Large intestine (tissue), 12 donors: ENCODE measurements at places on chromosomes 13 and 19. TPM values are rescaled to one million over a fixed set of nuclear protein-coding genes. Genes with fewer than 3 reads are reported as not detected.

DNA sequence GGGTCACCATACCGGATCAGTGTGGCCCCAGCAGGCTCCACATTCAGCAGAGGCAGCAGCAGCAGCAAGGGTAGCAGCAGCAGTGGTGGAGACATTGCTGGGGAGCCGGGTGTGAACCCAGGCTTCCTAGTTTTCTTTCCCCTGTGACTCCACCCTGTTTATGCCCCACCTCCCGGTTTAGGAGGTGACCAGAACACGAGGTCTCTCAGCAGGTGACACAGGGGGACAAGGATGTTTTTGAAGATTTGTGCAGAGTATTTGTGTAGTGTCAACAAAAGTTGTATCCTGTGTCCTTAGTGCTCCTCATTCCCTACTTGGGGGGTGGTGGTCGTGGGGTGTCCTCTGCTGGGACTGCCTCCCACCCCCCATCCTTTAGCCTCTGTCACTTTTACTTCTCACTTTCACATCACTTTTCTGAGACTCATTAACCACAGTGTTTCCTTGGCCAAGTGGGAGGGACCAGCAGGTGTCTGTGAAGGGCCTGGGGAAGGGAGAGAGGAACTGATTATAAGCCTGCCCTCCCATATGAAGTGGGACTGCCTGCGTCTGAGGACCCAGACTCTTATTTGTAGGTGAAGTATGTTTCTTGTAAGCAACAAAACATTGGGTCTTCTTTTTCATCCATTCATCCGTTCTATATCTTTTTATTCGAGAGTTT is 15.6 kb upstream of the KCNC3 start:
- H3K27ac ChIP-seq: no peak overlapping the region
- no peaks in the 10 kb centered on the region for H3K27me3 ChIP-seq
- H3K36me3 ChIP-seq: no peaks in the 10 kb centered on the region
- no peak overlapping the region for H3K4me3 ChIP-seq

DNA sequence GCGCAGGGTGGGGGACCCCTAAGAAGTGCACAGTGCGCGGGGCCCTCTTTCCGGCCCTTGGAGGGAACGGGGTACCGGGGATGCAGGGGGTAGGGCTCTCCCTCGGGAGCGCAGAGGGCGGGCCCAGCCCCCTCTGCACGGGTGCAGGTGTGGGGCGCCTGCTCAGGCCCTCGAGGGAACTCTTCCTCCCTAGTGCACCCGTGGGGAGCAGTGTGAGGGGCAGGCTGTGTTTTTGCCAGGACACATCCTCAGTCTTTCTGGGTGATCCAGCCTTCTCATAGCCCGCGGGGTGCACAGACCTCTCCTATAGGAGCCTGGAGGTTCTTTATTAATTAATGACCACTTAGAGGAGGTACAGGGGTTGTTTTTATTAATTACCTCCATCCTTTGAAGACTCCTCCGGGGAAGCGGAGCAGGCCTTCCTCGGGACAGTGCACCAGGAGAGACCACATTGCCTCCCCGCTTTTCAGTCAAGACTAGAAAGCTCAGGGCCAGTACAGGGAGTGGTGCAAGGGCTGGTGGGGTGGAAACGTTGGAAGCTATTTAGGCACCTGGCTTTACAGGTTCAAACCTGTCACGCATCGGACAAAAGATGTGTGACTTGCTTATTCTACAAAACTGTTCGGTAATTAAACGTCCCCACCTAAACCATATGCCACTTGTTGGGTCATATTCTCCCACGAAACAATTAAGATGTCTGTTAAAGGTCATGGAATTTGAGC is 598 bp upstream of the GJB6 start:
- H3K27me3 ChIP-seq: peaks cover 55% of the 10 kb centered on the region
- no peaks in the 10 kb centered on the region for H3K36me3 ChIP-seq
- peaks cover 5% of the 10 kb centered on the region for H3K4me1 ChIP-seq
- no peak for DNase-seq
- H3K27ac ChIP-seq: no peak overlapping the region
- no peak overlapping the region for H3K4me3 ChIP-seq

GRCh38 chr19:15471639-15472101 is 7.3 kb upstream of the RASAL3 start:
- H3K36me3 ChIP-seq: no peaks in the 10 kb centered on the region
- DNase-seq: no peak
- H3K27ac ChIP-seq: no peak overlapping the region
- peaks cover 36% of the 10 kb centered on the region for H3K27me3 ChIP-seq

Gene LCP1
- 41.1 TPM for polyA plus RNA-seq

GRCh38 chr19:28399187-28399586 is 813.8 kb downstream of the UQCRFS1 start:
- H3K36me3 ChIP-seq: no peaks in the 10 kb centered on the region
- no peak for DNase-seq
- H3K27me3 ChIP-seq: no peaks in the 10 kb centered on the region
- H3K4me3 ChIP-seq: no peak overlapping the region
- H3K4me1 ChIP-seq: no peaks in the 10 kb centered on the region
